Type B pancreatic cell (in vitro differentiated cells): ENCODE measurements at places on chromosomes 6 and 20. TPM values are rescaled to one million over a fixed set of nuclear protein-coding genes. Genes with fewer than 3 reads are reported as not detected.

The VGLL2 gene
- total RNA-seq = 0.31 and 3.0 TPM in 2 replicates

The POU5F1 gene
- not detected in 2 replicates for total RNA-seq

DNA sequence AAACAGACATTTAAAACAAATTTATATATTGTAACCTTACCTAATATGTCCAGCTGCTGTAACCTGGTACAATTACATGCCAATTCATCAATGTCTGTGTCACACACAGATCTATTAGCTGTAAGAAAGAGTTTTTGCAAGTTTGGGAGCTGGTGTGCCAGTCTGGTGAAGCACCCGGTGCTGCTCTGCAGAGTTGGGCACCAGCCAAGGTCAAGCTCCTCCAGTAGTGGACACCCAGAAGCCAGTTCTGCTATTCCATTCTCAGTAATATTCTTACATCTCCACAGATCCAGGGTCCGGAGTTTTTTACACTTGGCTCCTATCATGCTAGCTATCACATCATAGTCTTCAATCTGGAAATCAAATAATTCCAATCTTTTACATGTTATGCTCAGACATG lies 41.0 kb downstream of the POU3F2 start:
- H3K4me3 ChIP-seq = no peak overlapping the region
- H3K27ac ChIP-seq = no peak overlapping the region
- H3K4me1 ChIP-seq = no peaks in the 10 kb centered on the region
- no peak for DNase-seq
- H3K36me3 ChIP-seq = peaks cover 3% of the 10 kb centered on the region
- no peaks in the 10 kb centered on the region for H3K27me3 ChIP-seq

DNA sequence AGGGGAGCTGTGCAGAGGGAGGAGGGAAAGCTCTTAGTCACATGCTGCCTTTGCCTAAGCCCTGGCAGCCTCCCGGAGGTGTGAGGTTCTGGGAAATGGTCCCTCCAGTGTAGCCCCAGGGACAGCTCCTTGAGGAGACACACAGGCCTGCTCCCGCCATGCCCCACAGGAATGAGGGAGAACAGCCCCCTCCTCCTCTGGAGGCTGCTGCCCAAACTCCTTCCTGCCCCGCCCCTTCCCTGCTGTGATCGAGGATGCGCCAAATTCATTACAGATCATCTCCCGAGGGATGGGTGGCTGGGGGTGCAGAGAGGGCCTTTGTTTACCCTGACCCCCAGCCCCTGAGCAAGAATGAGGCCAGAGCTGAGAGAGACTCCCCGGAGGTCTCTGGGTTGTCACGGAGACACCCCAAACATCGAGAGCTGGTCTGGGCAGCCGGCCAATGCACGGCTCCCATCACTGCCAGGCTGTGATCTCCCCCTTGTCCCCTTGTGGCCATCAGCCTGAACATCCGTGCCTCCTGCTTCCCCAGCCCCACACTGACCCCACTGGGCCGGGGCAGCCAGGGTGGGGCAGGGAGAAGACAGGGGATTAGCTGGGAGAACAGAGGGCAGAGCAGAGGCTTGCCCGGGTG lies 8.4 kb downstream of the CYP21A2 start:
- DNase-seq = no peak
- H3K27me3 ChIP-seq = peaks cover 4% of the 10 kb centered on the region

GRCh38 chr6:10307476-10307875 lies 107.4 kb downstream of the TFAP2A start:
- peaks cover 25% of the 10 kb centered on the region for H3K4me1 ChIP-seq
- H3K4me3 ChIP-seq = no peak overlapping the region
- peaks cover 3% of the 10 kb centered on the region for H3K36me3 ChIP-seq
- no peak for DNase-seq
- H3K27ac ChIP-seq = no peak overlapping the region

DNA sequence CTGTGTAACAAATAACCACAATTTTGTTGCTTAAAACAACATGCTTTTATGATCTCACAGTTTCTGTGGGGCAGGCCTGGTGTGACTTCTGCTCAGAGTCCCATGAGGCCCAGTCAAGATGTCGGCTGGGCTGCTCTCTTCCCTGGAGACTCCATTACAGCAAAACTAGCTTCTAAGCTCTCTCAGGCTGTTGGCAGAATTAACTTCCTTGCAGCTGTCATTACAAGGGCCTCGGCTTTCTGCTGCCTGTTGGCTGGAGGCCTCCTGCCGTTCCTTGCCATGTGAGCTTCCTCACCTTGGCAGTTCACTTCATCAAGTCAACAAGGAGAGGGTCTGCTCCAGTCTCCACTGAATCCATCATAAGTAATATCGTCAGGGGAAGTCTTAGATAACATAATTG lies 659.2 kb downstream of the PRKN start:
- H3K27ac ChIP-seq = no peak overlapping the region
- H3K27me3 ChIP-seq = no peaks in the 10 kb centered on the region
- no peak for DNase-seq
- no peaks in the 10 kb centered on the region for H3K36me3 ChIP-seq

GRCh38 chr6:42264852-42265390 lies 47.3 kb upstream of the MRPS10 start:
- H3K4me1 ChIP-seq = peaks cover 6% of the 10 kb centered on the region
- peaks cover 10% of the 10 kb centered on the region for H3K36me3 ChIP-seq
- no peak overlapping the region for H3K27ac ChIP-seq
- no peak overlapping the region for H3K4me3 ChIP-seq

DNA sequence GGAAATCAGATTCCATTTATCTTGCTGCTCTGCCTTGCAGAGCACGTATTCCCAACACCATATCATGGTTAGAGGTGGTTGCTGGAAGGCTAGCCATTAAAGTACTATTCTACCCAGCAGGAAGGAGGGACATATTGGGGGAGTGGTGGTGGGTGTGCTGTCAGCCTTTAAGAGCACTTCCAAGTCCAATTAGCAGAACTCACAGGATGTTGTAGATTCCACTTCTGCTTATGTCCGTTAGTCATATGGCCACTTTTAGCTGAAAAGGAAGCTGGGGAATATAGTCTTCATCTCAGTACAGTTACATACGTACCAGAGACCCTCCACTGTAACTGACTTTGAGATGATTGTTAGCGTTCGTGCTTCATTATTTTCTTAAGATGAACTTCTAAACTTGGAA lies 94.4 kb downstream of the SAMD3 start:
- H3K27ac ChIP-seq = no peak overlapping the region
- no peak for DNase-seq

GRCh38 chr6:26304213-26304796 lies 60.7 kb upstream of the BTN3A2 start:
- H3K4me3 ChIP-seq = peak overlapping the region; percentile 90
- peaks cover 9% of the 10 kb centered on the region for H3K4me1 ChIP-seq
- no peaks in the 10 kb centered on the region for H3K36me3 ChIP-seq
- no peak for DNase-seq
- peaks cover 8% of the 10 kb centered on the region for H3K27me3 ChIP-seq

DNA sequence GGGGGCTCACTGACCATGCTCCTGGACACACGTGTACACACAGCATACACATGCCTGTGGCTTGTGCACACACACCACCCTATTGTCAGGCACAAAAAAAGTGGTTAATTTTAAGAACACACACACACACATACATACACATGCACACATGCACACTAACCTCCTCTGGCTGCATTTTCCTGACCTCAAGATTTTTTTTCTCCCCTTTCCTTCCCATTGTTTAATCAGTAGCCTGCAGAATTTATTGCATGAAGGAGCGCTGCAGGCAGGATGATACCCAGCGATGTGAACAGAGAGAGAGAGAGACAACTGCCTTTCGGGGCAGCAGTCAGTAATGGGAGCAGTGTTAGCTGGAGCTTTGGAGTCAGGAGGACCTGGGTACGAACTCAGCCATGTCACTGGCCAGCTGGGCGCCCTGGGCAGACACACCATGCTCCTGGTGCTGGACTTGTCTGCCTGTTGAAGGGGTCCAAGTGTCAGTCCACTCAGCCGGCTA lies 990 bp upstream of the TRAF3IP2 start:
- H3K27me3 ChIP-seq = no peaks in the 10 kb centered on the region
- peak overlapping the region; percentile 92 for H3K4me3 ChIP-seq
- peaks cover 49% of the 10 kb centered on the region for H3K4me1 ChIP-seq
- peak overlapping the region; percentile 94 for H3K27ac ChIP-seq
- H3K36me3 ChIP-seq = no peaks in the 10 kb centered on the region
- no peak for DNase-seq

DNA sequence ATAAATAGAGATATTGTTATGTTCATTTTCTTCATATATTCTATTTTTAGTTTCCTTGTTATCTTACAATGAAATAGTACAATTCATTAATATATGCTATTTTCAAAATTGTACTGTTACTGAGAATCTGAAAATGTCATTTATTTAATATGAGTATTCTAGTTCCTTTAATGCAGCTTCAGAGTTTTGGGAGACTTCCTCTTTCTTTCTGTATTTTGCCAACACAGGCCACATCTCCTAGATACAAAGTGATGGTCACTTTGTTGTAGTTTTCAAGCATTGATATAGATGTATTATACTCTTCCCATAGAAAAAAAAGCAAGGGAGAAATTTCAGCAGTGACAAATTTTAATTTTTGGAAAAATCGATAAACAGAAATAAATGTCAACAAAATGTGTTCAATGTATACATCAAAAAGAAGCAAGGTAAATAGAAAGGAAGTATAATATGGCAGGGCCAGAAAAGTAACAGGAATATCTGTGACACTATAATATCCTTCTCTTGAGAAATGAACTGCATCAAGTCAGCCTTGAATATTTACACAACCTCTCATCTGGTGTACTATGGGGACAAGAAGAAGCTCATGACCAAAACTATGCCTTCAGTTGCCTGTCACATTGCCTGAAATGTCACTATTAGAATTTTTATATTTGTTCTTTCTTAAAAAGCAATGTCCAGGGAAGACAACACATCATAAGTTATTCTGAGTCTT lies 396.0 kb downstream of the TBC1D32 start:
- no peak for DNase-seq
- H3K4me3 ChIP-seq = no peak overlapping the region
- H3K27me3 ChIP-seq = no peaks in the 10 kb centered on the region
- H3K27ac ChIP-seq = no peak overlapping the region
- H3K36me3 ChIP-seq = no peaks in the 10 kb centered on the region

GRCh38 chr20:62159839-62160238 lies 16.3 kb downstream of the SS18L1 start:
- H3K36me3 ChIP-seq = peaks cover 2% of the 10 kb centered on the region
- H3K27me3 ChIP-seq = no peaks in the 10 kb centered on the region
- H3K27ac ChIP-seq = no peak overlapping the region
- no peak overlapping the region for H3K4me3 ChIP-seq

- H3K27ac ChIP-seq = no peak overlapping the region
- no peak for DNase-seq
- no peak overlapping the region for H3K4me3 ChIP-seq
- H3K36me3 ChIP-seq = no peaks in the 10 kb centered on the region
- peaks cover 15% of the 10 kb centered on the region for H3K4me1 ChIP-seq
- no peaks in the 10 kb centered on the region for H3K27me3 ChIP-seq
Observed at GRCh38 chr6:106027758-106028157, 58.4 kb upstream of the PRDM1 start.

DNA sequence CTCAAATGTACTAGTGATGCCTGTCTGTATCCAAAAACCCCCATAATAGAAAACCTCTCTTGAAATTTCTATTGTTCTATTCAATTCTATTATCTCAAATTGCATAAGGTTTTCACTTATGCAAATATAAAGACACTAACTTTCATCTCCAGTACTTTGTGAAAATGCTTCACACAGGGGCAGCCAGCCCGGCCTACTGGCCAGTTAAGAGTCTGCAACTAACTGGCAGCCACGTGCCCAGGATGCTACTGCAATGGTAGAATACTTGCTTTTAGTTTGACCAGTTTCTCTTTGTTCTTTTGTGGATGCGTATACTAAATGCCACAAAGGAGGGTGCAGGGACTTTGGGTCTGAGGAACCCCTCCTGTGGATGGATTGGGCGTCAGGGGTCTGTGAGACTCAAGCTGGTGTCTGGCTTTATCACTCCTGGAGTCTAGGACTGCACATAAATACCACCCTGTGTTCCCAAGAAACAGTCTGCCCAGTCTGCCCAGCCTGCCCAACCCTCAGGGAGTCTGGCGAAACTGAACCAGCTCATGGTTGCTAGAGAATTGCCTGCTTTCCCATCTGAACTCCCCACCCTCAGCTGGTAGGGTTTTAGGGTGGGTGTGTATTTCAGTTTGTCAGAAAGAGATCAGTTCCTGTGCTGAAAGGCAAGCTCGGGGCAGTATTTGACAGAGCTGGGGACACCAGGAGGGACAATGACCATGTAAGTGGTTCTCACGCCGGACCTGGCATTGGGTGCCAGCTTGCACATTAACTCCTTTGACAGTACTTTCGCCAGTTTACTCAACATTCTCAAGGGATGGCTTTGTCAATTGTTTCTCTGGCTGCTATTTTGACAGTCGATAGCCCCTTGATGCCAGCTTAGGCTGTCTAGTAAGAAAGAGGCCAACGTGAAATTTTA lies 558.2 kb upstream of the JAG1 start:
- H3K36me3 ChIP-seq = no peaks in the 10 kb centered on the region
- no peak for DNase-seq
- H3K4me3 ChIP-seq = no peak overlapping the region
- no peak overlapping the region for H3K27ac ChIP-seq
- peaks cover 36% of the 10 kb centered on the region for H3K4me1 ChIP-seq

GRCh38 chr6:164897523-164898235 lies 411.7 kb downstream of the C6orf118 start:
- no peak overlapping the region for H3K27ac ChIP-seq
- H3K4me3 ChIP-seq = no peak overlapping the region
- no peaks in the 10 kb centered on the region for H3K27me3 ChIP-seq
- H3K4me1 ChIP-seq = no peaks in the 10 kb centered on the region
- no peak for DNase-seq

GRCh38 chr6:111566873-111567517 lies 38.7 kb downstream of the TRAF3IP2 start:
- peaks cover 61% of the 10 kb centered on the region for H3K4me1 ChIP-seq
- no peaks in the 10 kb centered on the region for H3K27me3 ChIP-seq
- DNase-seq = no peak

DNA sequence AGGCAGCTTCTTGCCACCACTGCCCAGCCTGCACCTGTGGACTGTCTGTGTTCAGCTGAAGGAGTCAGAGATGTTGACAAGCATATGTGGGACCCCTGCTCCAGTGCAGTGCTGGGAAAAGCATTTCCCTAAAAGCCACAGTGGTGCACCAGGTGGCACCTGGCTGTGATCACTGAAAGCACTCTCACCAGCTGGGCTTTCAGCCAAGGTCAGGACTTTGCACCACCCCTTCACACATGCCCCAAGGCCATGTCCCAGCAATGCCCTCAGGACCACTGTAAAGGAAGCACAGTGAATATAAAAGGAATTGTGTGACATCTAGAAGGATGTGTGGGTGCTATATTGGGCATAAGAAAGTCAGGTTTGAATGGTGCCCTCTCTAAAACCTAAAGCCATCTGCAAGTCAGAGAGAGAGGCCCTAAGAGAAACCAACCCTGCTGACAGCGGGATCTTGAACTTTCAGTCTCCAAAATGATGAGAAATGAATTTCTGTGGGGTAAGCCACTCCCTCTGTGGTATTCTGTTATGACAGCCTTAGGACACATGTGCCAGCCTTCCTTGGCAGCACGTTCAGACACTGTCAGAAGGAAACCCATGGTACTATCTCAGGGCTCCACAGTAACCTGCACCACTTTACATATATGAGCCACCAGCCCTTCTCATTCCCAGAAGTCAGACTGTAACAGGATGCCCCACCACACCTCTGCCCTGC lies 30.7 kb downstream of the CBLN4 start:
- H3K4me1 ChIP-seq = no peaks in the 10 kb centered on the region
- no peaks in the 10 kb centered on the region for H3K36me3 ChIP-seq
- no peak overlapping the region for H3K27ac ChIP-seq
- DNase-seq = no peak
- no peaks in the 10 kb centered on the region for H3K27me3 ChIP-seq
- no peak overlapping the region for H3K4me3 ChIP-seq

GRCh38 chr20:24543168-24543567 lies 73.7 kb downstream of the SYNDIG1 start:
- no peaks in the 10 kb centered on the region for H3K27me3 ChIP-seq
- H3K27ac ChIP-seq = no peak overlapping the region
- H3K36me3 ChIP-seq = peaks cover 6% of the 10 kb centered on the region
- no peak overlapping the region for H3K4me3 ChIP-seq
- no peak for DNase-seq
- no peaks in the 10 kb centered on the region for H3K4me1 ChIP-seq
